Activated CD4-positive, CD25-positive, alpha-beta regulatory T cell (primary cell): ENCODE measurements at places on chromosomes 2 and 18.
A peak's percentile ranks its signal among the peaks of the same experiment; 100 is the strongest.

DNA sequence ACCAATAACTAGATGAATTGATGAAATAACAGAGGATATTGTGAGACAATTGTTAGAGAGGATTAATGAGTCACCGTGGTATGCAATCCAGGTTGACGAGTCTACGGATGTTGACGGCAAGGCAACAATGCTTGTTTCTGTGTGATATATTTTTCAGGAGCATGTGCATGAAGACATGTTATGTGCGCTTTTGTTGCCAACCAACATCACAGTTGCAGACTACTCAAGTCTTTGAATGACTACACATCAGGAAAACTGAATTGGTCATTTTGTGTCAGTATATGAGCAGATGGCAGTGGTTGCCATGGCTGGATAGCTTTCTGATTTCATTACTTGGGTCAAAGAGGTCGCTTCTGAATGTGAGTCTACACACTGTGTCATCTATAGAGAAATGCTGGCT, 96.8 kb upstream of the CRACDL start:
- no peak for DNase-seq

- DNase-seq: no peak
These were observed 56.8 kb upstream of the SALL3 start for GRCh38 chr18:78922856-78923255.

DNA sequence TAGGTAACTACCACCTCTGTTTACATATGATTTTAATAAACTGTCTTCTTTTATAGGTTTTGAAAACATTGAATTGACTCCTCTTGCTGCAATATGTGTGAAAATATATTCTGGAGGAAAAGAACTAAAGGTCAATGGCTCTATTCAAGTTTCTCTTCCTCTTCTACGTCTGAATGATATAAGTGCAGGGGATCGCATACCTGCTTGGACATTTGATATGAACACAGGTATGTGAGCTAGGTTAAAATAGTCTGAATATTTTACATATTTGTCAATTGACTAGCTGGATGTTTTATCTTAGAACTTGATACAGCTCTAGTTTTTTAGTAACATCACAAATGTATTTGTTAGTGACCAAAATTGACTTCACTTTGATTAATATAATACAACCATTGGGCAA, 57.2 kb downstream of the FAM171B start:
- no peak for DNase-seq

- no peak for DNase-seq
These were observed 374.7 kb downstream of the TRIB2 start for GRCh38 chr2:13091455-13091854.

- DNase-seq: no peak
These were observed 176.1 kb downstream of the TMEM18 start for GRCh38 chr2:501130-501529.

- DNase-seq: no peak
These were observed 62.5 kb downstream of the RPIA start for GRCh38 chr2:88753833-88754584.

DNA sequence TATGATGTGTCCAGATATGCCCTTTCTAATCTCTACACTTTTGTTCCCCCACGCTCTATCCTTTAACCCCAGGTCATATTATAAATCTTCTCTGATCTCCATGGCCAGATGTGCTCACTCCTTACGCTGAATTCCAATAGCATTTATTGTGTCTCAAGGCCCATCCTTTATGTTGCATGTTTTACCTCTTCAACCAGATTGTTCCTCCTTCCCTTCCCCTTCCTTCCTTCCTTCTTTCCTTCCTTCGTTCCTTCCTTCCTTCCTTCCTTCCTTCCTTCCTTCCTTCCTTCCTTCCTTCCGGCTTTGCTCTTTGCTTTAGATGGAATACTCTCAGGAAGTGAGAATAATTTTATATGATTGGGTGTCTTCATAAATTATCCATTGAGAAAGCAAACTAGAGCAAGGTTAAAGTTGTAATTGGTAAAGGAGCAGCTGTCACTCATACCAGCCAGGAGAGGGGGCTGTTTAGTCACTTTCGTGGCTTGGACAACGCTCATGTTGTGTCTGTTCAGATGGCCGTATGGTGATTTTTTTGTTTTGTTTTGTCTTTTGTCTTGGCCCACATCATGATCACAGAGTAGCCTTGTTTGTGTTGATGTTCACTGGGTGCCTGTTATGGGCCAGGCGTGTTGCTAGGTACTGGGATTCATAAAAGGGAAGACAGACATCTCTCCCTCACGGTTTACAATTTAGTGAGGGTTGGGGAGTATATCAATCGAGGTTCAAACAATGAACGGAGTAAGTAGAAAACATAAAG, 68.0 kb downstream of the DAW1 start:
- DNase-seq: no peak

GRCh38 chr2:137964859-137965459, 686 bp downstream of the HNMT start:
- no peak for DNase-seq

- no peak for DNase-seq
These were observed 1.7 kb upstream of the PROC start for GRCh38 chr2:127416506-127417001.

DNA sequence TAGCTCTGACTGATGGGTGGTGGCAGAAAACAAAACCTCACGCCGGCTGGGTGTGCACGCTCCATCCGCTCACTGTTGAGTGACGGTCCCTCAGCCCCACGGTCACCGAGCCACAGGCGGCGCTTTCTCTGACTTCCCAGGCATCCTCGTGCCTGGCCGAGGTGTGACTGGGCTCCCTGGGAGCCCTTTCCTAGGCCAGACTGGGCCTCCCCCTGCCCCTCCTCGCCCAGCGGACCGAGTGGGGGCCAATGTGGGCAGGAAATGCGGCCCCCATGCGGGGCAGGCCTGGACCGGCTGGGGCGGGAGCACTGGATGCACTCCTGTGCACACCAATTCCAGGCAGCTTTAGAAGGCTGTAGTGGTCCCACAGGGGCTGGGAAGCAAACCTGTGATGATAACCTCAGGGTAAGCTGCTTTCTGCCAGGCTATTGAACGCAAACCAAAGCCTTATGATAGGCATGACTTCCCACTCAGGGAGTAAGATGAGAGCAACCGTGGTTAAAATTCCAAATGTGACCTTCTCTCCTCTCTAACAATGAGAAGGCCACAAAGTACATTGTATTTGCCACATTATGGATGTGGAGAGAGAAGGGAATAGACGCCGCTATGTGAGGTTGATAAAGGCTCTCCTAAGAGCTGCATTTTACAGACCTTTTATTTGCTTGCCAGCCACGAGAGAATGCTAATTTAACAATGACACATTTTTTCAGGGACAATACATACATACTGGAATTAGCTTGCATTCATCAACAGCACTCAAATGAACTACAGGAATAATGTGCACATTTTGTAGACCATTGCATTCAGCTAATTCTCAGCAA, 83.9 kb upstream of the PGAP1 start:
- DNase-seq: no peak

DNA sequence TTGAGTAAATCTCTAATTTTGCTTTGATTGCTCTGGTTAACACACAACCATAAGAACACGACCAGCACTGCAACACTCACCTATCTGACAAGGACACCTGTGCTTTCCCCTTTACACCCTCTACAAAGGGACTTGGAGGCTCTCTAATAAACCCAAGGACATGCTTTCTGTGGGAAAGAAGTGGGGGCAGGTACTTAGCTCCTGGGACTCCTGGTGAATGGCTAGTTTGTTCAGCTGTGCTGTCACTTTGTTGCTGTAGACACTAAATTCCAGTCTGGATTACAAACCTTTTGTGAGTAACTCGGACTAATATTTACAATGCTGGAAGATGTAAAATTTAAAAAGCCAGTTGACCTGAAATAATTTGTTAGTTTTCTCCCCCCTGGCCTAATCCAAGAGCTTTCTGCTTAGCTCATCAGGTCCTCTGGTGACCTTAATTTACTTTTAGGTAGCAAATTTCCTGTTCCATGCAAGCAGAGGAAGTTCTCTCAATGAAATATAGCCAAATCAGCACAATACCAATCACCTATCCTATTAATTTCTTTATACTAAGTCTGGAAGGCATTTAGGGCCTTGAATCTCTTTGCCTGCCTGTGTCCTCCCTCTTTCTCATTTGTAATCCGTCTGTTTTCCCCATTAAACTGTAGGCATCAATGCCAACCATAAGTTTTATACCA, 67.5 kb downstream of the PLCL1 start:
- DNase-seq: no peak

DNA sequence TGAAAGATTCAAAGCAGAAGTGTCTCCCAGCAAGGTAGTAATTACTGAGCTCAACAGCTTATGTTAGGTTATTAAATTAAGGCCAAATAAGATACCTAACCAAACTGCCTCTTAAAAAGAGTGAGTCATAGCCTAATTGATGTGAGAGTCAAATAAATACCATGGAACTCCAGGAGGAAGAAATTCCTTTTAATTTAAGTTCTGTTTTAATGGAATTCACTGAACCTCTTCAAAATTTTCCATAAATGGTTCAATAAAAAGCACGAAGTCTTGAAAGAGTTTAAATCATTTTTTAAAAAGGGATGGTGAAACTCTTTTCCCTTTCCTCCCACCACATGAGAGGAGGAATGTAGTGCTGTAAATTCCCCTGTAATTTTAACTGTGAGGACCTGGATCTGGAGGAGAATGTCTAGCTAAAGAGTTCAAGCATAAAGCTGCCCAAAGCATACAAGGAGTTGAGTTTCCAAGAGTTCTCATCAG, 180.8 kb upstream of the MMADHC start:
- no peak for DNase-seq

- no peak for DNase-seq
These were observed 6.4 kb upstream of the TMEM17 start for GRCh38 chr2:62512384-62512783.

DNA sequence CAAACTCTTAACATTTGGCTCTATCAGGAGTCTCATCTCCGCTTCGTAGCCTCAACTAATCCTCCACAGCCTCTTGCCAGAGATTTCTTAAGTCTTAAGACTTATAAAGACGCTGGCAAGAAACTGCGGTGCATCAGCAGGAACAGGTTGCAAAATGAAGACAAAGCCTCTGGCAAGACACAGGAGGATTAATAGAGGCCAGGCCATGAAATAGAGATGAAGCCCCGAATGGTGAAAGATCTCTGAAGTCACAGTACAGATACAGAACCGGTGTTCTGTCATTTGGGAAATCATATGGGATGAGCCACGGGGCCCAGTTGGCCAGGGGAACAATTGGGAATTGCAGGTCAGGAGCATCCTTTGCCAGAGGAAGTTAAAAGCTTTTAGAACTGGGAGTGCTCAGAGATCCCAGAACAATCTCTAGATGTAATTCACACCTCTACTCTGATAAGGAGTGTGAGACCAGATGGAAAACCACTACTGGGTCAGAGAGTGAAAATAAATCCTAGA, 190.9 kb upstream of the FOSL2 start:
- no peak for DNase-seq

DNA sequence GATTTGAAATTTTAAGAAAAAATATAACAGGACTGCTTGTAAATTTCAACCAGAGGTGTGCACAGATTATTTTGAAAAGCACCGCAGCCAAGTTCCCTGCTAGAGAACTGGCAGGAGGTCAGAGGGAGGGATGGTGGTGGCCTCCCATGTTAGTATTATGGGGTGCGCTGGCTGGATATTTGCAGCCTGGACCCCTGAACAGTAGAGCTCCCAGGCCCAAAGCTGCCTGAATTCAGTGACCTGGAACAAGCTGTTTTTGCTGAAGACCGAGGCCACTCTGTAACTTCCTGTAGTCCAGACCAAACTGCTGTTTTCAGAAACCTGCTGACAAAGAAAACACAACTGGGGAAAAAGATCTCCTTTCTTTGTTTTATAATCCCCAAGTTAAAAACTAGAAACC, 314.3 kb downstream of the TNS1 start:
- DNase-seq: no peak

GRCh38 chr2:23209059-23209458, 175.9 kb upstream of the KLHL29 start:
- no peak for DNase-seq

- no peak for DNase-seq
These were observed 12.6 kb downstream of the MYL1 start for GRCh38 chr2:210302326-210302725.

DNA sequence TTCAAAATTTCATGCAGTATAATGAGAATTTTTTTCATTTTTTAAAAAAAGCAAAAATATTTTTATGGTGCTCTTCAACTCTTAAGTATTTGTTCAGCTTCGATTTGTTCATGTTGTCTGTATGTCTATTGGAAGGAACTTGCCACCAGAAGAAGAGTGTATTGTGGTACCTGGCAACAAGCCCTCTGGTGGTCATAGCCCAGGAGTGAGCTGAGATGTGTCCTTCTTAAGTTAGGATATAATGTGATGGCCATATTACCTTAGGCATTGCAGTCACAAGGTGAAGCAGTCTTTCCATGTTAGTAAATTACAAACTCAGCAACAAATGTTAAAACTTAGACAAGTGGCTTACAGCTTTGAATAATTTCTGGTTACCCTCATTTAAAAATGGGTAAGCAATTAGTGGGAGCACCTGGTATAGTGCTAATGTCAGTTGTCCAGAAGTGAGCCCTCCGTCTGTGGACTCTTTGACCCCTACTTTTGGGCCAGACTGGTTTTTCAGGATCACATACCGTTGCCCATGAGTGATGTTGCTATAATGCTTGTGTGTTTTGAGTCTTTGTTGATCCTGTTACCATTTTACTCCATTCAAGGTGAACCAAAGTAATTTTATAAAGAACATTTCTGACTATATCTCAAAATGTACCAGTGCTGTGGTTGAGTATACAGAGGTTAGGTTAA, 57.4 kb downstream of the MYO1B start:
- DNase-seq: no peak

GRCh38 chr2:47645246-47645645, 137.7 kb upstream of the MSH6 start:
- DNase-seq: no peak

- DNase-seq: no peak
These were observed 381.2 kb downstream of the LPIN1 start for GRCh38 chr2:12127638-12128037.

- DNase-seq: peak; percentile 19
These were observed at the start of gene ABHD1 for GRCh38 chr2:27123302-27124150. ABHD1 (plus strand) TSS chr2:27123815; CDS start chr2:27123949, 134 bp downstream.

- no peak for DNase-seq
These were observed 15.0 kb upstream of the KCNG2 start for GRCh38 chr18:79782566-79783308.

- no peak for DNase-seq
These were observed 31.5 kb upstream of the ATIC start for GRCh38 chr2:215280326-215280725.

GRCh38 chr18:75625966-75626365, 198.5 kb upstream of the SMIM21 start:
- no peak for DNase-seq

DNA sequence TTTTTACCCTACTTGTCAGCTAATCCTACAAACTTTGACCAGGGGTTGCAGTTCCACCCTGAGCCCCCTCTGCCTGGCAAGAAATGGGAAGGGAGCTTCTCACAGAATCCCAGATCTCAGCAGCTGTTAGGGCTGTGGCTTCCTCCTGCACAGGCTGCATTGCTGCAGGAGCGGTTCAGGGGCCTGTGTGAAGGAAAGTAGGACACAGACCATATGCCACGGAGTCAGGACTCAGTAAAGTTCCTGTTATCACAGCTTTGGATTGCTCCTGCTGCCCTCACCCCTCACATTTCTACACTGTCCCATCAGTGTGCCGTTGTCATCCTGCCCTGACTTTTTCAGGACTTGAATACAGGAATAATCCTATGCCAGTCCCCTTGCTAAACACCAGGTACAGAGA, 62.8 kb upstream of the SP3 start:
- no peak for DNase-seq

- DNase-seq: no peak
These were observed 39.5 kb upstream of the TACR1 start for GRCh38 chr2:75238670-75239330.

GRCh38 chr2:108370080-108370479, 7.7 kb upstream of the SULT1C4 start:
- no peak for DNase-seq
